CD4-positive, alpha-beta T cell (primary cell): ENCODE measurements at places on chromosomes 5 and 9.

DNA sequence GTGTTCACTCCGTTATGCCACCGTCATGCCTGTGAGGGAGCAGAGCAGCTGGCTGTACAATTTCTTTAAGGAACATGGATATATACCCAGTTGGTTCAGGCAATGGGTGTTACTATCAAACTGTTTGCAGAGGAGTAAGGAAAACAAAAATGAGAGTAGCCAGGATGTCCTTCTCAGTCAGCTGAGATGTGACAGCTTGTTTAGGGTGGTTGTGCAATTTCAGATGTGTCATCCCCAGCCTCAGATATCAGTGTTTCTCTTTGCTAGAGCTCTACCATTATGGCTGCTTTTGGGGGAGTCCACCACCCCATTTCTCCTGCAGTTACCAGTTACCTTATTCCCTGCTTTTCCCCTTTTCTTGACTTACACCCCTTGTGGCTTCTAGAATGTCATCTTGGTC lies 135.2 kb upstream of the SLC24A2 start:
- no peak for DNase-seq

- DNase-seq, result no peak
Observed at GRCh38 chr9:135291165-135291564, 188.4 kb upstream of the PPP1R26 start.

GRCh38 chr5:167730121-167730520 lies 561.3 kb upstream of the WWC1 start:
- no peak for DNase-seq

DNA sequence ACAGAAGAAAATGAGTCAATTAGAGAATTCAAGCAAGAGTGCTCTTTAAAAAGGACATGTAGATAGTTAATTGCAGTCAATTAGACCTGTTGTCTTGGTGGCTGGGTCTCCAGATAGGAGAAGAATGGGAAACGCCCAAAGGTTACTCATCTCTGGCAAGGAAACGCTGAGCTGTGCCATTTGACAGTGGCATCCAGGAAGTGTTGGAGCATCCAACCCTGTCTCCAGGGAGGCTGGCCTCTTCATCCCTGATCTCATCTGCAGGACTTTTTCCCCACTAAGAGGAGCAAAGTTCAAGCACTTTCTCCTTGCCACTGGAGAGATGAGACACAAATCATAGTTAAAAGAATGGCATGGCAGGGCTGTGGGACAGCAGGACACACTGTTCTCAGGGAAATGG lies 111.7 kb upstream of the MSX2 start:
- DNase-seq, result no peak

- DNase-seq, result no peak
Observed at GRCh38 chr5:122315521-122315920, 3.5 kb downstream of the SNCAIP start.

DNA sequence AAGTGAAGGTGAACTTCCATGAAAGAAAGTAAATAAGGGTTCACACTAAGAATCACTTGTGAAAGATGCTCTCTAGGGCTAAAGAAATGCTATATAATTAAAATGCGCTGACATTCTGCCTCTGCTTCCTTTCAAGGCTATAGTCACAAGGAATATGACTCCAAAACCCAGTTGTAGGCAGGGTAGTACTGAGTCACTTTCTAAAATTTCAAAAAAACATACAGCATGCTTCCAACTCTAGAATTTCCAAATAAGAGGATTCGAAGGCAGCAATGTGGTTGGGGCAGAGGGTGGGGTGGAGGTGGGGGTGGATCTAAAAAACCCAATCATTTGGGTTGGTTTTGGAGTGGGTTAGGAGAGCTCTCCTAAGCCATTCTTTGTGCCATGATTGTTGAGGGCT lies 84.6 kb downstream of the HMHB1 start:
- no peak for DNase-seq

GRCh38 chr9:26939955-26940711 lies 6.9 kb downstream of the PLAA start:
- no peak for DNase-seq

- no peak for DNase-seq
Observed at GRCh38 chr5:111248571-111248970, 24.4 kb downstream of the CAMK4 start.

DNA sequence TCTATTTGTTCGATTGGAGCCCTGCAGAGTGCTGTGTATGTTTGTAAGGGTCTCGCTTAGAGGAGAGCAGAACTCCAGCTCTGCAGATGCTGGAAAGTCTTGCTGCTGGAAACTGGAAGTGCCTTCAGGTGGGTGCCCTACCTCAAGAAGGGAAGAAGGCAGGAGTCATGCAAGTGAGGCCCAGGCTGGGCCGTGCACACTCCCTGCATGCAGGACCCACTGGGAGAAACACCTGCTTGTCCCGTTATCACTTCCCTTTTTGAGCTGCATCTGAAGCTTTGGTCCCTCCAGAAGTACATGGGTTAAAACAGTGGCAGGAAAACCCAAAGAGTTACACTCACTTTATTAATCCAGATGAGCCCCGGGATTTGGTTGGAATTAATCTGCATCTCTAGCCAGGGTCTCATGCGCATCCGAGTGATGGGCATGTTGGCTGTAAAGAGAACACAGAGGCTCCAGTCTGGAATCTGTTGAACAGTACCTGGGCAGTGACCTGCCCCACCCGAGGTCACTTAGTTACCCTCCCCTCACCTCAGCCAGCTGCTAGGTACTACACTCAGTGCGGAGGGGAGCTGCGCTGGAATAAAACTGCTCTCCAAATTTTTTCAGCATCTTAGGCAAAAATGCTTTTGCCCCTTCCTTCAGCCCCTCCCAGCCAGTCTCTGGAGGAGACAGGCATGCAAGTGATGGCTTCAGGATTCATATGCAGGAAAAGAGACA lies 1.4 kb downstream of the IRF1 start:
- DNase-seq, result peak; percentile 34

DNA sequence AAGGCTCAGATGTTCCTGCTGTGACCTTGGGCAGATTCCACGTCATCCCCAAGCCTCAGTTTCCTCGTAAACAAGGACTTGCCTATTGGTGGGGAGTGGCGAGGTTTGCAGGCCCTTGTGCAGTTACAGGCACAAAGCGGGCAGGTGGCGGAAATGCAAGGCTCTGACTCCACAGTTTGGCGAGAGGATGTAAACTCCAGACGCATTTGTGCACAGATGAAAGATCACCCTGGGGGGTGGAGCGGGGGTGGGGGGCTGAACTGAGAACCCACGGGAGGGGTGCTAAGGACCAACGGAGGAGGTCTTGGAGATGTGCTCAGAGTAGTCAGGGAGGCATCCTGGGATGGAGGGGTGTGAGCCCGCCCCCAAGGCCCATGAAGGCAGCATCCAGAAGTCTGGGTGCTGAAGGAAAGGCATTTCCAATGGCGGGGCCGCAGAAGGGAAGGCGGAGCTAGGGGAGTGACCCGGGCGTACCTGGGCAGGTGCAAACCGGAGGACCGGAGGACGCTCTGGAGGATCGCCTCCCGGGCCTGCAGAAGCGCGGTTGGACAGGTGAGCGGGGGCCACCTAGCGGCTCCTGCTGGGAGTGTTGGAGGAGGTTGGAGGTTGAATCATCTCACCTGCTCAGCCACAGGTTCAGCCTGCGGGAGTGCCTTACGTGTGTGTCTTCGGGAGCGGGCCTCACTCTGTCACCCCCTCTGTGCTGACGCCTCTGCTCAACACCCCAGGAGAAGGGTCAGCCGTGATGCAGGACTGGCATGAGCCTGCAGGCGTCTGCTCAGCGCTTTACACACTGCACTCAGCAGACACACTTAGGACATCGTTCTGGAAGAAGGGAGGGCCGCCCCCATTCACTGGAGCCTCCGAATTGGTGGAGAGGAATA lies 1.9 kb upstream of the FIBCD1 start:
- DNase-seq, result peak; percentile 55

GRCh38 chr5:72210888-72211678 lies 103.8 kb downstream of the MAP1B start:
- DNase-seq, result no peak

- no peak for DNase-seq
Observed at GRCh38 chr9:133684121-133684935, 48.2 kb downstream of the DBH start.

GRCh38 chr9:77149879-77150278 lies 27.5 kb upstream of the VPS13A start:
- DNase-seq, result no peak

DNA sequence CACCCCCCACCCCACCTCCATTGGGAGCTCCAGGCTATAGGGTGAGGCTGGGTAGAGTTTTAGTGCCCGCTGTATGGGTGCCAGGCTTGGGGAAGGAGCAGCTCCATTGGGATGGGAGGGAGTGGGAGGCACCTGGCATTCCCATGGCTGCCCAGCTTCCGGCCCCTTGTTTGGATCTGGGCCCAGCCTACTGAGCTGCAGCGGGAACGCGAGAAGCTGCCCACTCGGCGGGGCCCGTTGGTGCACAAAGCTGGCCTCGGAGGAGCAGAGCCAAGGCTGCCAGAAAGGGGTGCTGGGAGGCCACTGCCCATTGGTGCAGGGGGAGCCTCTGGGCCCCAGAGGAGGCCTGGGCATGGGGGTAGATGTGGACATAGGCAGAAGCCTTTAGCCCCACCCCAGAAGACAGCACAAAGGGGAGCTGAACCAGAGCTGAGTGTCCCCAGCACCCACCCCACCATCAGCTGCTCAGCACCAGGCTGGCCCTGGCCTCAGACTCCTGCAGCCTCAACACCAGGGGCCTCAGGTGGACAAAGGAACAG lies 4.4 kb downstream of the LCN9 start:
- DNase-seq, result no peak

DNA sequence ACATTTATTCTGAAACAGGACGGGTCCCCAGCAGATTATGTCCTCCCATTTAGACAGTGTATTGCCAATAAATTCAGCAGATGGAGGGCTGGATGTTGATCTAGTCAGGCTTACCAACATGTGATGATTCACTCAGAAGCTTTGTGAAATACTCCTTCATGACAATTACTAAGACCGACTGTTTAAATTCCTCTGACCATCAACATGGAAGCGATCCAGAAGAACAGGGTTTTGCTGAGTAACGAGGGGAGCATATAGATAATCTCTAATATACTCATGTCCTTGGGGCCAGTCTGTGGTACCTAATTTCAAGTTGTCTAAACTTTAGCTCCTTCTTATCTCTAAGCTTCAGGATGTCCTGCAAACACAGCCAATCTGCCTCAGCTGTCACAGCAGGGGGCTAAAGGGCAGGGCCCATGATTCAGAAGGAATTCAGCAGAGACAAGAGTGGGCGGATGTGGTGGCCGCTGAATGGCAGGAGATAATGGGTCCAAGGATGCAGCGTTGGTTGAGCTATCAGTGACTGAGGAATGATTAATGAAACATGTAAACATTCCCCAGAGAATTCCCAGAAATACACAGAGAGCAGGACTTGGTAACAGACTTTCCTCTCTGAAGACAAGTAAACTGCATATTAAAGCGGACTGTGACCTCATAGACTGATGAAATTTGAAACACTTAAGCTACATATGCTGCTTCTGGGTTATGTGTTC lies 109.4 kb downstream of the ANKRD55 start:
- no peak for DNase-seq

- no peak for DNase-seq
Observed at GRCh38 chr5:10859393-10860195, 98.6 kb upstream of the DAP start.

GRCh38 chr5:138180183-138180782 lies 1.4 kb downstream of the KIF20A start:
- no peak for DNase-seq

- no peak for DNase-seq
Observed at GRCh38 chr5:122154910-122155309, 25.6 kb downstream of the ZNF474 start.

- DNase-seq, result no peak
Observed at GRCh38 chr5:40555886-40556285, 123.8 kb upstream of the PTGER4 start.

GRCh38 chr5:149053072-149053695 lies 9.7 kb downstream of the SH3TC2 start:
- DNase-seq, result no peak

DNA sequence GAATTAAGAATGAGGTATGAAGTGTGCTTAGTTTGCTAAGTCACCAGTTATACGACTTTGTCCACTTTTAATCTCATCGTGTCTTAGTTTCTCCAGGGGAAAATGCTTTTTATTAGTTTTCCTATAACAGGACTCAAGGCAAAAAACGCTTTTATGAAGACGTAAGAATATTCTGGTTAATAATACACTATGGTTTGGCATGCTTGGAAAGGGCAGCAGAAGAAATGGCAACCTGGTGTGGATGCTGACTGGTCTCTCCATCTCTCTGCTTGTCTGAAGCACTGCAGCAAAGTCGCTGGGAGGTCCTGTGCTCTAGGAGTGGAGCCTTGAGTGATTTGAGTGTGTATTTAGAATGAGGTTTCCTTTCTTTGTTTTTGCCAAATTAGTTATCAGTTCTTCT lies 78.8 kb downstream of the ZSWIM6 start:
- DNase-seq, result no peak

DNA sequence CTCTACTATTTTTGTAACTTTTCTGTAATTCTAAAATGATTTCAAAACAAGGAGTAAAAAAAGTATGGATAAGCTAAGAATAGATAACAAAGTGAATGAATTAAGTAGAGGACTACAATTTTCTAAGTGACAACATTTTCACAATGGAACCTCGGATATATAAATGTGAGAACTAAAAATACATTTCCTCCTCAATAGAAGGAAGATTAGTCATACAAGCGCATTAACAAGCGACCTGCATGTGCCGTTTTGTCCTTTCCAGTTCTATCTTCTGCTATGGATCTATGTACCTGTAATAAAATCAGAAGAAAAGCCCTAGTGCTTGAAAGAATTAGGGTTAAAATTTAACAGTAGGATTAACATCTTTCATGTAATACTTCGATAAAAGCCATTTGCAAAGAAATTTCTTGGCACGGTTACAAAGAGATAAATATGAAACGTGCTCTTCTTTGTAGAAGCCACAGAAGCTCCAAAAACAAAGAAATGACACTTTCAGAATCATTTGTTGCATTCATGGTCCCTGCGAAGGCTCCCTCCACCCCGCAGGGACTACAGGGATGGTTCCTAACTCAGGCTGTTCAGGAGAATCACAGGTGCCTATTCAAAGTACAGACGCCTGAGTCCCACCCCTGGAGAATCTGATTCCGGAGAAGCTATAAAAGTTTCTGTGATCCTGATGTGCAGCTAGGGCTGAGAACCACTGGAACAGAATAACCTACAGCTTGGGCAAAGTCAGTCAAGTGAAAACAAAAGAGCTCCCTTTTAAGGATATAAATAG lies 216.6 kb upstream of the EFNA5 start:
- DNase-seq, result no peak

GRCh38 chr5:120644516-120644915 lies 180.4 kb downstream of the PRR16 start:
- no peak for DNase-seq

DNA sequence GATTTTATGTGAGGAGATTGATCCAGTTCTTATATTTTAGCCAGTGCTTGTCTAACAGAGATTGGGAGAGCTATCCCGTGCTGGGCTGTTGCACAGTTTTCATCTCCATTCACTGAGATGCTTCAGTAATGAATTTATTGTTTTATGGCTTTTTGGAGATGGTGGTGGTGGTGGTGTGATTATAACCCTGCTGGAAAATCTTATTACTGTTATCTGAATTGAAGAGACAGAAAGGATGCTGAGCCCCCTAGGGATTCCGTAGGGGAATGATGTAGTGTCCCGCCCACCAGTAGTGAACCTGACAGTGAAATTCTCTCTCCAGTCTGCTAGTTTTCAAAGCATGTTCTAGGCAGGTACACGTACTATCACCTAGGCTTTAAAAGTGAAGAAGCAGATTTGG lies 1.9 kb downstream of the RAI14 start:
- no peak for DNase-seq
